Cardiac muscle cell (in vitro differentiated cells and primary cell): ENCODE measurements at places on chromosomes 3 and 15. TPM values are rescaled to one million over a fixed set of nuclear protein-coding genes. Genes with fewer than 3 reads are reported as not detected.

Gene MGLL
- 1.0 and 1.1 TPM in 2 replicates for total RNA-seq

Gene EXD1
- not detected in 2 replicates for total RNA-seq

Gene CACNA2D2
- 6.8 and 8.7 TPM in 2 replicates for total RNA-seq

- H3K27ac ChIP-seq: no peak overlapping the region
- H3K4me1 ChIP-seq: no peaks in the 10 kb centered on the region
- no peaks in the 10 kb centered on the region for H3K36me3 ChIP-seq
- H3K27me3 ChIP-seq: no peaks in the 10 kb centered on the region
These were observed 51.8 kb downstream of the BTD start for GRCh38 chr3:15653321-15653720.

GRCh38 chr3:120648290-120648689 is 33.7 kb downstream of the HGD start:
- no peaks in the 10 kb centered on the region for H3K27me3 ChIP-seq
- no peak overlapping the region for H3K27ac ChIP-seq
- H3K4me3 ChIP-seq: no peak overlapping the region
- H3K4me1 ChIP-seq: peaks cover 17% of the 10 kb centered on the region

DNA sequence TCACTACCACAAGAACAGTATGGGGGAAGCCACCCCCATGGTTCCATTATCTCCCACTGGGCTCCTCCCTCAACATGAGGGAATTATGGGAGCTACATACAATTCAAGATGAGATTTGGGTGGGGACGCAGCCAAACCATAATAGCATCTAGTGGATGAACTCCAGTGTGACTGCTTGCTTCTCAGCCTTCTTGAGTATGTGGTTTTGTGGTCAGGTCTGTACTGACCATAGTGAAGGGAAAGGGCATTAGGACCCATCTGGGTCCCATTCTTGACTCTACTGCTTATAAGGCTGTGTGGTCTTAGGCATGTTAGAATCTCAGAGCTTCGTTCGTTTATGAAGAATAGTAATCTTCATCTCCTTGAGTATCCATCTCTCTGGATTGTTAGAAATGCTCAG is 81.4 kb downstream of the CGNL1 start:
- DNase-seq: peak; percentile 60
- no peaks in the 10 kb centered on the region for H3K27me3 ChIP-seq
- peaks cover 56% of the 10 kb centered on the region for H3K4me1 ChIP-seq
- H3K27ac ChIP-seq: peak overlapping the region; percentile 82
- H3K4me3 ChIP-seq: no peak overlapping the region

- H3K36me3 ChIP-seq: no peaks in the 10 kb centered on the region
- H3K27me3 ChIP-seq: no peaks in the 10 kb centered on the region
- H3K4me1 ChIP-seq: no peaks in the 10 kb centered on the region
- no peak overlapping the region for H3K27ac ChIP-seq
- no peak overlapping the region for H3K4me3 ChIP-seq
- no peak for DNase-seq
These were observed 29.2 kb upstream of the WWTR1 start for GRCh38 chr3:149686996-149687395.

GRCh38 chr3:46314517-46314916 is 39.4 kb upstream of the CCR2 start:
- H3K27me3 ChIP-seq: no peaks in the 10 kb centered on the region
- no peak overlapping the region for H3K27ac ChIP-seq
- H3K36me3 ChIP-seq: no peaks in the 10 kb centered on the region
- DNase-seq: no peak
- no peaks in the 10 kb centered on the region for H3K4me1 ChIP-seq

DNA sequence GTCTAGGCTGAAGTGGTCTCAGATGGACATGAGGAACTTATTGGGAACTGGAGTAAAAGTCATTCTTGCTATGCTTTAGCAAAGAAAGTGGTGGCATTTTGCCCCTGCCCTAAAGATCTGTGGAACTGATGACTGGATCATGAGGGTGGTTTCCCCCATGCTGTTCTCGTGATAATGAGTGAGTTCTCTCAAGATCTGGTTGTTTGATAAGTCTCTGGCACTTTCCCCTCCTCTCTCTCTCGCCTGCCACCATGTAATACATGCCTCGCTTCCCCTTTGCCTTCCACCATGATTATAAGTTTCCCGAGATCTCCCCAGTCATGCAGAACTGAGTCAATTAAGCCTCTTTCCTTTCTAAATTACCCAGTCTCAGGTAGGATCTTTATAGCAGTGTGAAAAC is 11.5 kb upstream of the MLF1 start:
- no peaks in the 10 kb centered on the region for H3K27me3 ChIP-seq
- no peaks in the 10 kb centered on the region for H3K36me3 ChIP-seq
- no peak overlapping the region for H3K27ac ChIP-seq
- peaks cover 36% of the 10 kb centered on the region for H3K4me1 ChIP-seq
- H3K4me3 ChIP-seq: no peak overlapping the region
- DNase-seq: no peak

DNA sequence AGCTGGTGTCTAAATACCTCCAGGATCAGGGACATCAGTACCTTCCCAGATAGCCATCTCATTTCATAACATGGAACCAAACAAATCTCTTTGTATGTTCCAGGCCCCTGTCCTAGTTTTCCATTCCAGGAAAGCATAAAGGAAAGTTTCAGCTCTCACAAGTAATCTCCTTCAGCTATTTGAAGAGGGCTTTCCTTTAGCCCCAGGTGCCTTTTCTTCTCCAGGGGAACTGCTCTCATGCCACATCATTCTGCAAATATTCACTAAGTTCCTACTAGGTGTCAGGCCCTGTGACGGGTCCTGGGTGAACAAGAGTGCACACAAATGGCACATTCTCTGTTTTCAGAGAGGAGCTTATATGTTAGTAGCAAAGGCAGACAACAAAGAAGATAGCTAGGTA is 136.1 kb downstream of the ADAMTS9 start:
- H3K27me3 ChIP-seq: no peaks in the 10 kb centered on the region
- peaks cover 20% of the 10 kb centered on the region for H3K36me3 ChIP-seq
- no peak overlapping the region for H3K4me3 ChIP-seq

DNA sequence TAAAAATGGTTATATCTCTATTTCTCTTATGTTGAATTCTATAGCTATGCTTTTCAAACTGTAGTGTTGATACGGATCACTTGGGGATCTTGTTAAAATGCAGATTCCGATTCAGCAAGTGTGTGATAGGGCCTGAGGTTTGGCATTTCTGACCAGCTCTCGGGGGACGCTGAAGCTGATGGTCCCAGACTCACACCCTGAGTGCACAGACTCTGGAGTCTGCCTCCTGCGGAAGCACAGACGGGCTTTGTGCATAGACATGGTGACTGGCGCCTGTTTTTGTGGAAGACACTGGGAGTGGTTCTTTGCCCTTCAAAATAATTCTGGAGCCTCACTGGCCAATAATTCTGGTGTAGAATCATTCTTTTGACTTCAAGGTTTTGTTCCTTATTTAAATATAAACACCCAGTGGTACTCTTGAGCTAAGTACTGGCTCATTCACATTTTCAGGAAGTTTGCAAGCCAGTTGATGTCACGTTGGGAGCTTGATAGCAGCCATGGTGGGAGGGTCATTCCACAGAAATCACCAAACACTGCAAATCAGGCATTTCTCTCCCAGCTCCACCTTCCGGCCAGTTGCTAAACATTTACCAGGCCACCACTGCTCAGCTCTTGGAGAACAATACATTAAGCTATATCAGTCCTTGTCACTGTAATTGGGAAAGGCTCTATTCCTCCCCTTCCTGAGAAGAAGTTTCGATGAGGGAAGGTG is 19.2 kb downstream of the CLDN11 start:
- DNase-seq: peak; percentile 42
- no peaks in the 10 kb centered on the region for H3K36me3 ChIP-seq
- no peaks in the 10 kb centered on the region for H3K27me3 ChIP-seq
- H3K27ac ChIP-seq: no peak overlapping the region
- H3K4me3 ChIP-seq: no peak overlapping the region
